ENCODE measurements at places on chromosomes 6 and 20.

DNA sequence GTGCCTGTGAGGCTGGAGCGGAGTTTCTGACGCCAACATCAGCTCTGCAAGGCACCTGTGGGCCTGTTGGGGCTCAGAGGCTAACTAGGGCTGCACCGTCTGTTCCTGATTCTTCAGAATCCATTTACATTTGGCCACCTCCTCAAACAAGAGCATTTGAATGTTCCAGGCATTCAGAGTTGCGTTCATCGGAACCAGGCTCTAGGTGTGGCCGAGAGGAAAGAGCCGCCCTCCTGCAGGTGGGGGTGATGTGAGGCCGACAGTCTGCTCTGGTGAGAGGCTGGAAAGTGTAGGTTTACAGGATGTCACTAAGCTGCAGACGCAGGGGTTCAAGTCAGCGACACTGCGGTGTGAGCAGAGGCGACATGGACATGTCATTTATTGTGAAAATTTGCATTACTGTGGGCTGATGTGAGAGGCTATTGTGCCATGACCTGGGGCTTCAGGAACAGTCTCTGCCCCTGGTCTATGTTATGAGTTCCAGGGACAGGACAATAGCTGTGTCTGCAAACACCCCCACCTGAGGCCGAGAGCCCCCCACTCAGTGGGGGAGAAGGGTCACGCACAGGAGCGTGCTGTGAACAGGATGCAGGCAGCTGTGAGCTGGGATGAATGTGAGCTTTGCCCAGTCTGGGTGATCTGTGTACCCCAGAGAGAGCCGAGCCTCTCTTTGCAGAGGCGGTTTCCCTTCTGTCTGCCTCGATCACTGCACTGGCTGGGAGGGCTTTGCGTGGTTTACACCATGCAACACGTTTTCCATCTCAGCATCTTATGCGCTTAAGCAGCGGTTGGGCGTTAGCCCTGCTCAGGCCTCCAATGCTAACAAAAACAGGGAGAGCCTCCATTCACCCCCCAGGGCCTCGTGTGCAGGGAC is 21.1 kb downstream of the SLCO4A1 start:
- no peak for DNase-seq

- DNase-seq: no peak
These were observed 45.5 kb upstream of the RNF8 start for GRCh38 chr6:37308069-37308815.

DNA sequence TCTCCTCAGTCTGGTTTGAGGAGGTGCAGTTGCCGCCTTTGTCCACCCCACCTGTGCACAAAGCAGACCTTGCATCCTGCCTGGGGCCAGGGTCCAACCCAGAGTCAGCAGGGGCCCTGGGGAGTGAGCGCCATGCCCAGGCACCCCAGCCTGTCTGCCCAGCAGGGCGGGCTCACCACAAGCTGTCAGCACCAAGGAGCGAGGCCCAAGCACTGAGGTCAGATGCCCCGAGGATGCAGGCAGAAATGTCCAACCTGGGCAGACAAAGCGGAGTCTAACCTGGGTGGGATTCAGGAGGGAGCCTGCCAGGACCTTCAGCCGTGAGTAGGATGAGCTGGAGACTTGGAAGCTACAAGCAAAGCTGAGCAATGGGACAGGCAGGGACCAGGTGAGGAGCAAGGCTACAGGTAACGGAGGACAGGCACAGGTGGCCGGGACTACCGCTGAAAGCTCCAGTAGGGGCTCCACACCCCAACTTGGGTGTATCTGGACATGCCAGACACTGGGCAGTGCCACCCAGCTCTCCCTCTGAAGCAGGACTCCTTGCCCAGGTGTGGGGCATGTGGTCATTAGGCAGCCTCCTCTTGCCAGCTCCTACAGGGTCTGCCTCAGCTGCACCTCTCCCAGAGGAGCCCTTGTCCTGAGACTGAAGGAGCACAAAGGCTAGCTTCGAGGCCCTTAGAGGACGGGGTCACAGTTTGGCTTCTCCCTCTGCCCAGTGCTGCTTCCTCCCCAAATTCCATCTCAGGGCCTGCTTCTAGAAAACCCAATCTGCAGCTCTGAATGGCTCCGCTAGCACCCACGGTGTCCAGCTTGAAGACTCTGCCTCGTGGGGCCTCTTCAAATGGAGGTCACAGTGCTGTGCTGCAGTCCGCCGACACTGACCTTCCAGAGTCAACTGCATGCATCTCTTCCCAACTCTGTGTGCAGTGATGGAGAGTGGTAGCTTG is 210.6 kb upstream of the CDYL start:
- DNase-seq: no peak

GRCh38 chr6:144344646-144345045 is 59.5 kb downstream of the UTRN start:
- no peak for DNase-seq
